Neural progenitor cell (in vitro differentiated cells): ENCODE measurements at places on chromosomes 1 and 21. TPM values are rescaled to one million over a fixed set of nuclear protein-coding genes. Genes with fewer than 3 reads are reported as not detected.

Gene PLPPR4
- 0.09 and 0.46 TPM in 2 replicates for total RNA-seq

Gene CD5L
- total RNA-seq: not detected in 2 replicates

Gene ZNF644
- total RNA-seq: 98.1 and 177 TPM in 2 replicates

Gene RFX5
- total RNA-seq: 87.5 and 108 TPM in 2 replicates

Gene AGO3
- total RNA-seq: 28.2 and 45.2 TPM in 2 replicates

Gene FCAMR
- total RNA-seq: not detected in 2 replicates

Gene ADCY10
- not detected in 2 replicates for total RNA-seq

Gene SLC44A3
- 0.25 and 1.7 TPM in 2 replicates for total RNA-seq

DNA sequence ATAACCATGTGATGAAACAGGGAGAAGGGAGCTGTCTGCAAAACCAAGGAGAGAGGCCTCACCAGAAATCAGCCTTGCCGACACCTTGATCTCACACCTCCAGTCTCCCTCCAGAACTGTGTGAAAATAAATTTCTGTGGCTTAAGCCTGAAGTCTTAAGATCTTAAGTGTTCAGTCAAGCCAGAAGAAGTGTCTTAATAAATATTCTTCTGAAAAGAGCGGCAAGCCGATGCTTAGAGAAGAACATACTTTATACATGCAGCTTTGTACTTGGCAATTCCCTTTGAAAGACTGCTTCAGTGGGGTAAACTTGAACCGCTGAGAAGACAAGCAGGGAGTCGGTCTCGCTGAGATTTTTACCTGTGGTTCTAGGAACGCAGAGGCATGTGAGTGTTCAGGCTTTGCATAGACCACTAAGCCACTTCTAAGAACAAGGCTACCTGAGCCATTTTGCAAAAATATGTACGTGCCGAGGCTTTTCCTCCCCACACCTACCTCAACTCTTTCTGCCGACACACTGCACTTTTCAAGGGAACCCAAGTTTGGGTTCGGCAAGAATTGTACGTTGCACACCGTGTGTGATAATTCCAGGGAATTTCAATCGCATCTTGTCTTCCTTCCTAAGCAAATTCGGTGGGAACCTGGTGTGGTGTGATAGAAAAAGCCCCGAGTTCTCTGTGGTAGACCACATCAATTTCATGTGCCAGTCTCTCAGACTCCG lies 3.4 kb downstream of the RUNX1 start:
- peaks cover 23% of the 10 kb centered on the region for H3K4me1 ChIP-seq
- no peak for DNase-seq
- H3K36me3 ChIP-seq: no peaks in the 10 kb centered on the region
- no peak overlapping the region for H3K27ac ChIP-seq

GRCh38 chr1:156623946-156624813 lies 5.0 kb downstream of the HAPLN2 start:
- peak overlapping the region; percentile 43 for H3K4me3 ChIP-seq
- peaks cover 99% of the 10 kb centered on the region for H3K27me3 ChIP-seq
- H3K4me1 ChIP-seq: peaks cover 8% of the 10 kb centered on the region

- no peak overlapping the region for H3K27ac ChIP-seq
- peaks cover 35% of the 10 kb centered on the region for H3K4me1 ChIP-seq
- H3K4me3 ChIP-seq: no peak overlapping the region
- no peaks in the 10 kb centered on the region for H3K27me3 ChIP-seq
Observed at GRCh38 chr1:81410941-81411340, 389.8 kb upstream of the ADGRL2 start.

- no peak for DNase-seq
- H3K27me3 ChIP-seq: peaks cover 15% of the 10 kb centered on the region
- no peaks in the 10 kb centered on the region for H3K36me3 ChIP-seq
- H3K27ac ChIP-seq: no peak overlapping the region
Observed at GRCh38 chr1:181189245-181189644, 100.7 kb downstream of the IER5 start.

GRCh38 chr21:27595716-27596115 lies 628.8 kb upstream of the ADAMTS5 start:
- DNase-seq: no peak
- no peaks in the 10 kb centered on the region for H3K4me1 ChIP-seq
- H3K4me3 ChIP-seq: no peak overlapping the region
- H3K36me3 ChIP-seq: no peaks in the 10 kb centered on the region

DNA sequence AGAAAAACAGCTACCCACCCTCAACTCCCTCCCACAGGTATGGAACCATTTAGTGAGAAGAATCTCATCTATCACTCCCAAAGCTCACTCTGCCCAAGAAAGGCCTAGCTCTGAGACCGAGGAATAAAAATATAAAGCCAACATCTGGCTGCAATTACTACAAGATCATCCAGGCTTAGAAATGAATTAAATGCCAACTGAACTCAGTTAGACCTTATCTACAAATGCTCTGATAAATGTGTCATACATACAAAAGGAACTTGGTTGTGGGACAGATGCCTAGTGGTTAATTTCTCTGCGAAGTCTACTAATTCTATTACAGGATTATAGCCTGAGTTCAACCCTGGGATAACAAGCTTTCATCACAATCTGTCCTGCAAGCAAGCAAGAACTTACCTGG lies 6.7 kb downstream of the ADIPOR1 start:
- DNase-seq: no peak
- no peaks in the 10 kb centered on the region for H3K36me3 ChIP-seq
- no peak overlapping the region for H3K27ac ChIP-seq
- no peak overlapping the region for H3K4me3 ChIP-seq
- no peaks in the 10 kb centered on the region for H3K4me1 ChIP-seq

- H3K4me1 ChIP-seq: peaks cover 32% of the 10 kb centered on the region
- H3K27me3 ChIP-seq: no peaks in the 10 kb centered on the region
- no peak overlapping the region for H3K4me3 ChIP-seq
- no peak overlapping the region for H3K27ac ChIP-seq
Observed at GRCh38 chr1:27515626-27516025, 25.7 kb upstream of the WASF2 start.

DNA sequence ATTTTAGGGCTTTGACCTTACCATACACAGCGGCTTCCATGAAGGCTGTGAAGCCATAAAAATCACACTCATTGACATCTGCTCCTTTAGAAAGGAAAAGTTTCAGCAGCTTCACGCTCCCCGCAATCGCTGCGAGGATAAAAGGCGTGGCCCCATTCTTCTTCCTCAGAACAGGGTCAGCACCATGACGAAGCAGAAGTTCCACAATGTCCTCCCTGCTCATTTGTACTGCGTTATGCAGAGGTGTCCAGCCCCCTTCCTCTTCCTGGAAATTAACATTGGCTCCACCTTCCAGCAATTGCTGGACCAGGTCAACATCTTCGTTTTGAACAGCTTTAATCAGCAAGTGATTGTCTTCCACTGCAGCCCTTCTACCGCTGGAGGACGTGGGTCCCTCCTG lies 2.7 kb downstream of the RNASEL start:
- no peak for DNase-seq
- no peak overlapping the region for H3K4me3 ChIP-seq
- no peaks in the 10 kb centered on the region for H3K4me1 ChIP-seq
- no peaks in the 10 kb centered on the region for H3K36me3 ChIP-seq

GRCh38 chr1:245245021-245245667 lies 90.4 kb downstream of the KIF26B start:
- H3K4me1 ChIP-seq: no peaks in the 10 kb centered on the region
- H3K36me3 ChIP-seq: no peaks in the 10 kb centered on the region
- H3K4me3 ChIP-seq: no peak overlapping the region
- no peaks in the 10 kb centered on the region for H3K27me3 ChIP-seq
- no peak for DNase-seq

DNA sequence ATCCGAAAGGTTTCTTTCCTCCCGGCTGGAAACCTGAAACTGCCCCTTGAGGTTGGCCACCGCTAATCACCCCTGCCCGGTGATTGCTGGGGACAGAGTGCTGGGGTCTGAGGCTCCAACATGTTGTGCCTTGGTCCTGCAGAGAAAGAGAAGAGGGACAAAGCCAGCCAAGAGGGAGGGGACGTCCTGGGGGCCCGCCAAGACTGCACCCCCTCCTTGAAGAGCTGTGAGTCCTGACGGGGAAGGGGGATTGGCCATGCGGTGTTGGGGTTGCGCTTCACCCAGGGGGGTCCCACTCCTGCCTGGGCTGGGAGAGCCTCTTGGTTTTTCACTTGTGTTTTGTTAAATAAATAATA lies 19.5 kb downstream of the LDLRAP1 start:
- H3K36me3 ChIP-seq: no peaks in the 10 kb centered on the region
- peaks cover 31% of the 10 kb centered on the region for H3K4me1 ChIP-seq
- H3K27me3 ChIP-seq: no peaks in the 10 kb centered on the region
- no peak overlapping the region for H3K27ac ChIP-seq
- no peak overlapping the region for H3K4me3 ChIP-seq

- no peak for DNase-seq
- H3K27ac ChIP-seq: no peak overlapping the region
- H3K4me1 ChIP-seq: no peaks in the 10 kb centered on the region
- no peaks in the 10 kb centered on the region for H3K36me3 ChIP-seq
- peaks cover 32% of the 10 kb centered on the region for H3K27me3 ChIP-seq
Observed at GRCh38 chr1:17895986-17896385, 140.9 kb downstream of the ACTL8 start.

GRCh38 chr1:179002552-179003345 lies 22.9 kb upstream of the FAM20B start:
- peaks cover 6% of the 10 kb centered on the region for H3K4me1 ChIP-seq
- no peaks in the 10 kb centered on the region for H3K27me3 ChIP-seq
- no peak overlapping the region for H3K27ac ChIP-seq
- H3K4me3 ChIP-seq: no peak overlapping the region
